H1 (cell line): ENCODE measurements at places on chromosomes 1 and 21.

DNA sequence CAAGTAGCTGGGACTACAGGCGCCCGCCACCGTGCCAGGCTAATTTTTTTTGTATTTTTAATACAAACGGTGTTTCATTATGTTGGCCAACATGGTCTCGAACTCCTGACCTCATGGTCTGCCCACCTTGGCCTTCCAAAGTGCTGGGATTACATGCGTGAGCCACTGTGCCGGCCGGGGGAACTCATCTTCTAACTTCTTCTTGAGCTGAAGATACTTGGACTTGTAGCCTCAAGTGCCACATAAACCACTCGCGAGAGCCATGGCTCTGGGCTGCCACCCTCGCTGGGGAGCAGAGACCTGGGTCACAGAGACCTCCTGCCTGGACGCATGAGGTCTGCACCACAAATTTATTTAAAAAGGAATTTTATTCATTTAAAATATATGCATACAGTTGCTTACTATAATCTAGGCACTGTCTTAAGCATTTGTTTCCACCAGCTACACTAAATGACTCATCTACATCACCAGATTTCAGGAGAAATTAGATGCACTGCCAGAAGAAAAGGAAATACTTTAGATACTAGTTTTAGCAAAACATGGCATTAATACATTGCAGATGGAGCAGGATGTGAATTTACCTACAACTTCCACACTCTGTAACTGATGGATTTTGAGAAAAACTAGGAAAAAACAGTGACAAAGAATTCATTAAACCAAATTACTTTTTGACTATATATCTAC lies 29.9 kb upstream of the PUM1 start:
- no peak for DNase-seq

DNA sequence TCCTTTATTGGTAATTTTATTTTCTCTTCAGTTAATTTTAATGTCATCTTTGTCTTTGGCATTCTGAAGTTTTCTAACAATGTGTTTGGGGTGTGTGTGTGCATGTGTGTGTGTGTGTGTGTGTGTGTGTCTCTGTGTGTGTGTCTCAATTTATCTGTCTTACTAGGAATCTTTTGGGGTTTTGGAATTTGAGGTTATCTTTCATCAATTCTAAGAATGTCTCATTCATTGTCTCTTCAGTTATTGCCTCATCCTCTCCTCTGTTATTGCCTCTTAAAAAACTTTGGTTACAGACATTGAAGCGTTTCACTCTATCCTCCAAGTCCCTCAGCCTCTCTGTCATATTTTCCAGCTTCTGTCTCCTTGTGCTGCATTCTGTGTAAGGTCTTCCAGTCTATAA lies 18.1 kb upstream of the SAMD13 start:
- DNase-seq = no peak

- no peak for DNase-seq
Measured at GRCh38 chr21:17554679-17555465, 42.0 kb downstream of the CXADR start.

GRCh38 chr1:20446796-20447195 lies 39.2 kb downstream of the CAMK2N1 start:
- DNase-seq = no peak

DNA sequence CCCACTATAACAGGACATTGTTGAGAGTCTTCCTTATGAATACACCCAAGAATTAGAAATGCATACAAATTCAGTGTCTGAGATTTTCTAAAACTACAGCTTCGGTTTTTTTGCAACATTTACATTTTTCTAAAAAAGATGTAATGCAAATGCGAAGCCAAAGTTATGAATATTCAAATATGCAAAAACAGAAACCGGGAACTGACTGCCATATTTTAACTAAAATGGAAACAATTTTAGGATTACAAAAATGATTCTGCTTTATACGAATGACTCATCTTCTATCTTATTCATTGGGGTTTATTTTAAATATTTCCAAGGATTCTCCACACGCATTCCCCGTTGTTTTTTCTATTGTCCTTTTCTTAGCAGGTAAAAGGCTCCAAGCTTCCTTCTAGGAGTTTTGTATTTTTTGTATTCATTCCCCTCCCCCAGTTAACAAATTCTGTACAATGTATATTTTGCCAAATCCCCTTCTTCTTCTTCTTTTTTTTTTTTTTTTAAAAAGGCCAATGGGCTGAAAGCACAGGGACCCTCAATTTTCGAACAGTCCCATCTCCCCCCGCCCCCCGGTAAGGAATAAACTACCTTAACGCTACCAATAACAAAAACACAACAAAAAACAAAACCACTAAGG lies 1.0 kb downstream of the ARPC5 start:
- no peak for DNase-seq

- DNase-seq = no peak
Measured at GRCh38 chr1:232635778-232636356, 5.9 kb upstream of the SIPA1L2 start.

GRCh38 chr1:44328671-44329416 lies 26.2 kb downstream of the ERI3 start:
- no peak for DNase-seq

GRCh38 chr1:30058970-30059369 lies 664.4 kb downstream of the MATN1 start:
- DNase-seq = no peak

GRCh38 chr1:51986718-51987117 lies 3.8 kb downstream of the RAB3B start:
- no peak for DNase-seq

GRCh38 chr1:235286667-235287066 lies 41.3 kb downstream of the ARID4B start:
- DNase-seq = no peak

DNA sequence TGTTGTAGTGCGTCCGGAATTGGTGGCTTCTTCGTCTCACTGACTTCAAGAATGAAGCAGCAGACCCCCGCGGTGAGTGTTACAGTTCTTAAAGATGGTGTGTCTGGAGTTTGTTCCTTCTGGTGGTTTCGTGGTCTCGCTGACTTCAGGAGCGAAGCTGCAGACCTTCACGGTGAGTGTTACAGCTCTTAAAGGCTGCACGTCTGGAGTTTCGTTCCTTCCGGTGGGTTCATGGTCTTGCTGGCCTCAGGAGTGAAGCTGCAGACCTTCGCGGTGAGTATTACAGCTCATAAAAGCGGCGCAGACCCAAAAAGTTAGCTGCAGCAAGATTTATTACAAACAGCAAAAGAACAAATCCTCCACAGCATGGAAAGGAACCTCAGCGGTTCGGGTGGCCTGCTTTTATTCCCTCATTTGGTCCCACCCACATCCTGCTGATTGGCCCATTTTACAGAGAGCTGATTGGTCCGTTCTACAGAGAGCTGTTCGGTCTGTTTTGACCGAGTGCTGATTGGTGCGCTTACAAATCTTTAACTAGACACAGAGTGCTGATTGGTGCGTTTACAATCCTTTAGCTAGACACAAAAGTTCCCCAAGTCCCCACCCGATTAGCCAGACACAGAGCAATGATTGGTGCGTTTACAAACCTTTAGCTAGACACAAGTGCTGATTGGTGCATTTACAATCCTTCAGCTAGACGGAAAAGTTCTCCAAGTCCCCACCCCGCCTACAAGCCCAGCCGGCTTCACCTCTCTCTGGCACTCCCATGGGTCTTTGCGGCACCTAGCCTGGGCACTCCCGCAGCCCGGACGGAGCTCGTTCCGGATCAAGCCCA lies 49.6 kb upstream of the KRTAP19-8 start:
- no peak for DNase-seq

DNA sequence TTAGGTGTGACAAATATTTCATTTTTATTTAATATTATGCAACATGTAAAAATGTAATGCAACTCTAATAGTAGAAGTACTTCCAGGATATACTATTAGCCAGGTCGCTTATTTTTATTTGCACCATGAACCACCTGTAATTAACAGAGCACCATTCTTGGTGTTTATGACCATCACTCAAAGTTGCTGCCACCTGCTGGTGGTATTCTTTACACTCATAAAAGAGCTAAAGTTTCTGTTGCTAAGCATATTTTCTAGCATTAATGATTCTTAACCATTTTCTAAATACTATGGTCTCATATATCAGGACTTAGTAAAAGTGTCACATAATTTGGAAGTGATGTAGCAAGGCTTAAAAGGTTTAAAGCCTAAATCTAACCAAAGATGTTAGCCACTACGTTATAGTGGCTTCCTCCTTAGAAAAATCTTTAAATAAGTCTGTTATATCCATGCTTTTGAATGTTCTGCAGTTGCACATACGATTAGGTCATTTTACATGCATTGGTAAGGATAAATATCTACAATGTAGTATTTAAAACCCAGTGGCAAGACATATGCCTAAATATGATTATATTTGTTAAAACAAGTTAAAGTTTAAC lies 244.5 kb downstream of the NEGR1 start:
- DNase-seq = no peak
